CD4-positive, alpha-beta T cell treated with Interleukin-17A for 1 hour (primary cell): ENCODE measurements at places on chromosomes 3 and 15.

DNA sequence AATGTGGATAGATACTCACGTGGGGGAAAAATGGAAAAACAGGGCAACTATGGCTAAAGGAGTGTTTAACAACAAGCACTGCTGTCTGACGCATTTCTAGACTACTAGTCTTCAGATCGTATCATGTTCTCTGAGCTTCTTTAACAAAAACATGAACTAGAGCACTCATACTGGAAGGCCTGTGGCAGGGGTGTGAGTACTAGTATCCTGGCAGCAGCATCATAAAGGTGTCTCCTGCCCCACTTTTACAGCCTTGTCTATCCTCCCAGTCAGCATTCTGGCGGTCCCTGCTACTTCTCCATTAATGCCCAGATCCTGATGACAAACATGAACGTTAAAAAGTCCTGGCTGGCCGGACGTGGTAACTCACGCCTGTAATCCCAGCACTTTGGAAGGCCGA, 4.0 kb downstream of the FMN1 start:
- no peak for DNase-seq

DNA sequence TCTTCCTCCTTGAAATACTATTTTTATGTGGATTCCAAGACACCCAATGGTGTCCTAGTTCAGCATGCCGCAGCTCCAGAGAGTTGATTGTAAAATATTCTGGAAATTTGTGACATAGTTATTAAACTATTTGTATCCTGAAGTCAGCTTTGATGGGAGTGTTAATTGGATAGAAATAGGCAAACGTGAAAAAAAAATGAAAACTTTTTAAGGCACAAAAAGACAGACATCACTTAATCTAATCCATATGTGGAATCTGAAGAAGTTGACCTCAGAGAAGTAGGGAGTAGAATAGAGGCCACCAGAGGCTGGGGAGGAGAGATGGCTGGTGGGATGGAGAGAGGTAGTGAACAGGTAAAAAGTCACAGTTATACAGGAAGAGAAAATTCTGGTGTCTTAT, 704.2 kb downstream of the ROBO1 start:
- no peak for DNase-seq

- peak; percentile 21 for DNase-seq
These were observed 503 bp downstream of the HLTF start for GRCh38 chr3:149085828-149086231.

DNA sequence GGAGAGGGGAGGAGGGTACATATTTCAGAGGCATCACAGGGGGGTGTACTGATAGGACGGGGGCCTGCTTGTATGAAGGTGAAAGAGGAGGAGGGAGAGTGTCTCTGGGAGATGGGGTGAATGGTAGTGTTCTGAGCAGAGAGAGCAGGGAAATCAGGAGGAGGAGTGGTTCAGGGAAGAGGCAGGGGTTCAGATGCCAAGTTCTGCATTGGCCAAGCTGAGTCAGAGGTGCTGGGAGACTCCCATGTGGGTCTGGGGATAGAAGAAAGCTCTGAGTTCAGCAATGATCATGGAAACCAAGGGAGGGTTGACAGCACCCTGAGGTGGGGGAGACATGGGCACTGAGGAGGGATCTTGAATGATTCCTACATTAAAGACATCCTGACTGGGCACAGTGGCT, 3.0 kb downstream of the CYP8B1 start:
- no peak for DNase-seq

GRCh38 chr3:49410846-49411534, 786 bp downstream of the RHOA start:
- no peak for DNase-seq

DNA sequence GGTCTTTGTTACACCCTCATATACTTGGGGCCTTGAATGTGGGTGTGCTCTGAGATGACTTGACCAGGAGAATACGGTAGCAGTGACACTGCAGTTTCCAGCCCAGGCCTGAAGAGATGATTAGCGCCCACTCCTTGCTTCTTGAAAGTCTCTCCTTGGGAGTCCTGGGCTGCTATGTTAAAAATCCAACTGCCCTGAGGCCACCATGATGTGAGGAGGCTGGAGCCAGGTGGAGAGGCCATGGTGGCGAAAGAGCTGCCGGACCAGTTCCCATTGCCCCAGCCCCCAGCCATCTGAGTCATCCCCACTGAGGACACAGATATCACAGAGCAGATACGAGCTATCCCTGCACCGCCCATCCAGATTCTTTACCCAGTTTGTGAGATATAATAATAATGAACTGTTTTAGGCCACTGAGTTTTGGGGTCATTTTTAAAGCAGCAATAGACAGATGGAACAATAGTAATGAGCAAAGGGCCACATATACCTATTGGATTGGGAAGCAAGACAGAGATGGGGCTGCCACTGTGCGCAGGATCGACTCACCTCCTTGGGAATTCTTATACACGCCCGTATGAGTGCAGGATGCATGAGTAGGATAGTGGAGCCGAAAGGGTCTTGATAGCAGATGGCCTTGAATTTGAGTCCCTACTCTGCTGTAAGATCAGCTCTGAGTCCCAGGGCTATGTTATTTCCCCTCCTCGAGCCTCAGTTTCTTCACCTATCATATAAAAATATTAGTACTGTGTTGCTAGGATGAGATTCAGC, 12.1 kb upstream of the GATA2 start:
- no peak for DNase-seq

DNA sequence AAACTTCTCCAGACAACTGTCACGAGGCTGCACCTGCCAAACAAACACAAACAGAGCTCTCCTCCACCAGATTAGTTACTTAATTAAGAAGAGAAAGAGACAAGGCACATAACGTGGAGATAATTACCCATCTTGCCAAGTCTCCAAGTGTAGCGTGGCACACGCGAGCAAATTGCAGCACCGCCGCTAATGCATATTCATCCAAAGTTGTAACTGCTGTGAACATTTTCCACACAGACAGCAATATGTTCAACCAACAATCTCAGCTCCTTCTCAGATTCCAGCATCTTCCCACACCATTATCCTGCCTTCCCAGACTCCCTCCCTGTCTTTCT, 309.6 kb upstream of the TLE3 start:
- no peak for DNase-seq

- DNase-seq: no peak
These were observed 126.3 kb upstream of the ABI3BP start for GRCh38 chr3:101119535-101119934.

DNA sequence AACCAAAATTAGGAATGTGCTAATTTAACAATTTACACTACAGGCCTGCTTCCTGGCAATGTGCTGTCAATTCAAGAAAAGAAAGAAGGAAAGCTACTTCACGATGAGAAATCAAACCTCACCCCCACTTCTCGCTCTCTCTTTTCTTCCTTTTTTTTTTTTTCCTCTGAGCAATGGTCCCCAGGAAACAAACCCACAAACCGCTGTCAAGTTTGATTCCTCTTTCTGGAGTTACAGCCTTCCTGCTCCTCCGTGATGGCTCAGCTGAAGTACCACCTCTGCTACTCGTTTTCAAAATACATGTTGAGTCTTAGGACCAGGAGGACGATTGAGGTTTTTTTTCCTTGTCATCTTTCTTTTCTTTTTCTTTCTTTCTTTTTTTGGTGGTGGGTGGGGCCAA, 3.4 kb upstream of the TRIM71 start:
- DNase-seq: no peak
